Stimulated activated CD8-positive, alpha-beta memory T cell treated with anti-CD3 and anti-CD28 coated beads, Interleukin-2, amount 100 ng/mL, for 1 hour (primary cell): ENCODE measurements at places on chromosomes 5 and 9.

- DNase-seq: no peak
Measured at GRCh38 chr5:137738947-137739346, 3.1 kb upstream of the KLHL3 start.

- DNase-seq: no peak
Measured at GRCh38 chr9:88694625-88695024, 159.6 kb downstream of the NXNL2 start.

GRCh38 chr5:58868931-58869330, 286.1 kb downstream of the RAB3C start:
- no peak for DNase-seq

GRCh38 chr5:180216646-180217171, 7.7 kb upstream of the RASGEF1C start:
- DNase-seq: no peak

DNA sequence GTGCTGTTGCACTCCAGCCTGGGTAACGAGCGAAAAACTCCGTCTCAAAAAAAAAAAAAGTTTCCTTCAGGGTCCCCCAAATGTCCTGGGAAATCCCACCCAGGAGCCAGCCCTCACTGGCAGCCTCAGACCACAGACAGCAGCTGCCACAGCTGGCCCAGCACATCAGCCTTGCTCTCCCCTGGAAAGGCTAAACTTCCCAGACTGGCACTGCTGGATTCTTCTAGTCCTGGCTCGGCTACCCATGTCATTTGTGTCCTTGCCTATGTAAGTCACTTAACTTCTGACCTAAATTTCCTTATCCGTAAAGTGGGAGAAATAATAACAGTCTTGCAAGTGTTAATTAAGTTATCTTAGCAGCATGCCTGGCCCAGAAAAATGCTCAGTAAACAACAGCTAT, 8.6 kb upstream of the PRRC2B start:
- DNase-seq: no peak

GRCh38 chr9:5630081-5630507, 1.2 kb downstream of the RIC1 start:
- no peak for DNase-seq

- DNase-seq: no peak
Measured at GRCh38 chr9:128713941-128714573, 9.9 kb downstream of the ZDHHC12 start.

DNA sequence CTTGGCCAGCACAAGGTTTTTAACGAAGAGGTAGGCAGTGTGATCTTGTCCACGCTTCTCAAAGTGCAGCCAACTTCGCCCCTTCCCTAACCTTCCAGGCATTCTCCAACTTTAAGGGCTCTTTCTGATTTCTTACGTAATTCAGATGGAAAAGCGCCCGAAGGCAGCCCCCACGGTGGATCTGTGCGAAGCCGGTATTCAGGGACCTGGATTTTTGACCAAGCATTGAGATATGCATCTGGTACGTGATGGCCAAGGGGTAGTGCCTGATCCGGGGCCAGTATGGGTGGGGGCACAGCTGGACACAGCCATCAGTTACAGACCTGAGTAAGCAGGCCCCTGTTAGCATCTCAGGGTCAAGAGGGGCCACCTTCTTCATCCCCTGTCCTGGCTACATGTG, 80.0 kb downstream of the AMBP start:
- DNase-seq: no peak

- DNase-seq: no peak
Measured at GRCh38 chr5:8600843-8601242, 731.9 kb downstream of the MTRR start.

DNA sequence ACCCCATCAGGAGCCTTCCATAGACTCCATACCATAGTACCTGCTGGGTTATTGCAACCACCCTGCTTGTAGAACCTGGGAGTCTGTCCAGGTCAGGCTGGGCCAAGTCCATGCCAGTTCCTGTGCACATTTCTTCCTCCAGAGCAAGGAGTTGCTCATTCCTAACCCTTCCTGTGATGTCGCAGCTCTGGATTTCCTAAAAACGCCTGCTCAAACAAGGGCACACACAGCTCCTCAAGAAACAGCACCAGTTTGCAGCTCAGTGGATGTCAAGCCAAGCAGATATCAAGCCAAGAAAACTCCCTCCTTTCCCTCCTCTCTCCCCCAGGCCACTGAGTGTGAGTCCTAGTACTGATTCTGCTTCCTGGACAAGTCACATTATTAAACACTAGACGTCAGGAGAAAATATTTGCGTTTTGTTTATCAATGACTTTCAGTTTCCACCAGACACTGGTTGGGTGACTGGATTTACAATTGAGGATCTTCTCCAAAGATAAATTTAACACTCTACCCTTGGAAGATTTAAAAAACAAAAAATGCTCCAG, 59.6 kb downstream of the SLC1A1 start:
- no peak for DNase-seq

DNA sequence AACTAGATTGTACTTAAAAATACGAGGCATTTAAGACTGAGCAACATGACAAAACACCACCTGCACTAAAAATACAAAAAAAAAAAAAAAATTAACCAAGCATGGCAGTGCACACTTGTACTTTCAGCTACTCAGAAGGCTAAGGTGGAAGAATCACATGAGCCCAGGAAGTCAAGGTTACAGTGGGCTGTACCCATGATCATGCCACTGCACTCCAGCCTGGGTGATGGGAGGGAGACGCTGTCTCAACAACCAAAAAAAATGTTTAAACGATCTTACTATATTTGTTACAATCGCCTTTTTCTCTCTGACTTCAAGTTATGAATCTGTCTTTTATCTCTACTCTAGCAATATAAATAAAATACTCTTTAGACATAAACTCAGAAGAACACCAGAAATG, 1454.3 kb downstream of the MAT2B start:
- DNase-seq: no peak

- DNase-seq: no peak
Measured at GRCh38 chr5:165263536-165263935, 1758.1 kb downstream of the MAT2B start.

DNA sequence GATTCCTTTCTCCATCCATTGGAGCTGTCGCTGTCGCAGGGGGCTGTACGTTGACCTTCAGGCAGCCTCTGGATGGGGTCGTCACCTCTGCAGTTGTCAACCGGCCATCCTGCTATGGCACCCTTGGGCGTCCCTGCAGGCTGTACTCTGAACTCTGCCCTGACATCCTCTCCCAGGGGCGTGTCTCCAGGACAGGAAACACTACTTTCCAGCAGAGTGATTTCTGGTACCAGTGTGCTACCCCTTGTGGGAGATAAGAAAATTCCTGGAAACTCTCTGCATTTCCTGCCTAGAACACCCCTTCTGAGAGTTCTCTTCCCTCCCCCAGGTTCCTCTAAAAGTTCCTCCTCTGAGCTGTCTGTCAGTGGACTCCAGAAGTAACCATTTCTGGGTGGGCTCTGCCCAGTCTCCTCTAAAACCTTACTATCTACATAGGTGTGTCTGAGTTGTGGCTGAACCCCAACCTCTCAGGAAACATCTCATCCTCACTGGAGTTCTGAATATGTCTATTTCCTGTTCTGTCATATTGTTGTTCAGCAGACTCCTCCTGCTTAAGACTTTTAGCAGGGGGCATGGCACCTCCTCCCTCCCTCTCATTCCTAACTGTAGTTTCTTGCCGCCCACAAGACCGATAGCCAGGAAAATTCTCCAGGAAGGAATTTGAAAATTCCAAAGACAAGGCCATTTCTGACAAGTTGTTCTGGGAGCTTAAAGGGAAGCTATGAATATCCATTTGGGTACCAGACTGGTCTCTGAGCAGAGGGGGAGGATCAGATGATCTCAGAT, 145.3 kb upstream of the RASEF start:
- no peak for DNase-seq

DNA sequence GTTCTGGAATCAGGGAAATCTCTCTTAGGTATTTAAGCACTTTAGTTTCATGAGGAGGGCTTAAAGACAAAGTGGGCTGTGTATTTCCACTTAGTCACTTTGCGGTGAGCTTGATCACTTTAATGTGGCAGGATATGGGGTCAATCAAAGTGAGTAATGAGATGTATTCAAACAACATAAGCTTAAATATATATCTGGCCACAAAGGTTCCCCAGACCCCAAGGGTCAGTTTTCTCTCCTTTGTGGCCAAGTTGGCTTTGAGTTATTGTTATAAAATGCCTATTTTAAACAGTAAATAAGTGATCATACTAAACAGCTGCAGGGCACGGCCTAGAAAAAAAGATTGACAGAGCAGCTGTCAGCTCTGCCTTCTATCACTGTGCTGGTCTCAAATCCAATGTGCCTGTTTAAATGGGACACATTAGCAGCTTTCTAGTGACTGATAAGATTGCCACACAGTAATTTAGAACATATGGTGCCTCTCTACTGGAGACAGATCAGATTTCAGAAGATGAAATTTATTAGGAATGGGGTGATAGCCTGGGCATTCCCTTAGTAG, 363.9 kb downstream of the AGTPBP1 start:
- no peak for DNase-seq

DNA sequence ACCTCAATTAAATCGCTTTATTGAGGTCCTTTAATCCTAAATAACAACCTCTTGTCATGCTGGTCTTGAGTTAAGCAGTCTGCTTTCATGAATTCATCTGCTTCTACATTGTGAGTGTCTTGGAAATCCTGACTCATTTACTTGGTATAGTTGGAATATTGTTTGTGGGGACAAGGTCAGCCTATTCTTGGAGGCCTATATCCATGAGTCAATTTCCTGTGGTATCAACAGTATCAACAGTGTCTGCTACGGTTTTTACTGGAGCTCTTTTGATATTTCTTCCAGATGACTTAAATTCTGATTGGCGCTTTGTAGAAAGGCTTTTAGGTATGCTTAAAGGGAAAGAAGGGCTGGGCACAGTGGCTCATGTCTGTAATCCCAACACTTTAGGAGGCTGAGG, 71.2 kb upstream of the PARP8 start:
- no peak for DNase-seq

DNA sequence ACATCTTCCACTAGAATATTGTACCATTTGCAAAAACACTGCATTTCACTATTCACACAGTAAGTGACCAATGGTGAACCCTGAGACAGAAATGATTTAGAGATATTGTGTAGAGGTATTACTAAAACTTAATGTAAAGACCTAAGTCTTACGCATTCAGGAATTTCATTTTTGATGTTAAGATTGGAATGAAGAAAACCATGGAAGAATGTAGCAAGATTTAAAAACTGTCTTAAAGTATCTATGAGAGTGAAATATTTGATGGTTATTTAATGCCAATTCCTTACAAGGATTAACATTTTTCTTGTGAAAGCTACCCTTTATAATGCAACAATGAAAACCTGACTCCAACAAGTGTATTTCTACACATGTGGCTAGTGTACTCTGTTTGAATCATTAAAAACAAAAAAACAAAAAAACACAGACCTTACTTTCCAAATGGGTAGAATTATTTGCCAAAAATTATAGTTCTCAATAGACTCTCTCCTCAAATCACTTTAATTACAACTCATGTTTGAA, 172.0 kb downstream of the NNT start:
- no peak for DNase-seq

DNA sequence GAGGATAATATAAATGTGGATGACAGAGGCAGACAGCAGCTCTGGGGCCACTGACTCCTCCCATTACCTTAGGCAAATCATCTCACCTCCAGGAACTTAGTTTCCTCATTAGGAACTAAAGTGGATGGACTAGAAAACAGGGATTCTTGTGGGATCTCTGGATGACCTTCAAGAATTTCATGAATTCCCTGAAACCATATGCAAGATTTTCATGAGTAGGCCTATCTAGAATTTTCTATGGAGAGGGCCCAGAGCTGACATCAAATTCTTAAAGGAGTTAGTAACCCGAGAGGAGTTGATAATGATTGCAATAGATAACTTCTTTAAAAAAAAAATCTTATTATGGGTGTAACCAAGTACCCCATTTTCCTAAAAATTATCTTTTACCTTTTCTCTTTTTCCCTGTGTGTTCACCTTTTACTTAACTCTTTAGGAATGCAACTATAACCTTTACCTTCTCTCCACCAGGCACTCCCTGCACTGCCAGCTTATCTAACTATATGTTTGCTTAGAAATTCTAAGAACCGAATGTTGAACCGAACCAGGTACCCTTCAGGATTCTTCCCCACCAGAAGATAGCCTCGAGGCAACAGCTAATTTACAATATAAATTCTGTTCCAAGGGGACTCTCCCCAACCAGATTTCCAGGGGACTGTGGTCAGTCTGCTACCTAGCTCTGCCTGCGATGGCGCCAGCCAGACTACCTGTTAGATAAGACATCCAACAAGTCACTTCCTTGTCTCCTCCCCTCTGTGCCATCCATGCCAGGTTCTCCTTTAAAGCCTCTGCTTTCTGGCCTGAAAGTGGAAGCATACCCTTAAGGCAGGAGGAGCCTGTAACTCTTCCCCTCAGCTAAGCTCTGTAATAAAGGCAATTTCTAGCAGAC, 86.0 kb downstream of the GCNT4 start:
- no peak for DNase-seq

GRCh38 chr5:124806373-124807077, 60.1 kb upstream of the ZNF608 start:
- DNase-seq: no peak

DNA sequence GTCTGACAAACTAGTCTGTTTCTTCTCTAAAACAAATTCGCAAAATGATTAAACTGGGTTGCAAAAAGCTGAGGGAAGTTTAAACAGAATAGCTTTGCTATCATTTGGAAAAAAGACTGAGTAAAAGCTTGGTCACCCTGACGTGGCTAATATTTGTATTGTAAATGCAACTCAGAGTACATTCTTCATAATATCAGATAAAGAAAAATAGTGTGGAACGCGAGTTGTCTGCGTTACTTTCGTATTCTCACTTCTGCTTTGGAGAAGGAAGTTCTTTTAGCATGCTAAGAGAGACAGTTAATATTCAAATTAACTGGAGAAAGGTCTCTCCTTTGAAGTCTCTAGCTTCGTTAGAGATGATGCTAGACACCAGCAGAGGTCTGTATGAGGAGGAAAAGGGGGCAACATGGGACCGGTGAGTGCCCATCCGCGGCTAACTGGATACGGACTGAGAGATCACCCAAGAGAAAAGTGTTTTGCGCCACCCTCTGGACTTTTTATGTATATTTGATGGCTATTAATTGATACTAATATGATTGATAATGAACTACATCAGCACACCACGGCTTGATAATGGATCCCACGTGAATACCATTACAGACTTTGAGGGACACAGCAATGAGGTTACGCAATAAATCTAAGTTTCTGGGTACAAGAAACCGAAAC, 2.9 kb upstream of the CNTRL start:
- DNase-seq: peak; percentile 2

DNA sequence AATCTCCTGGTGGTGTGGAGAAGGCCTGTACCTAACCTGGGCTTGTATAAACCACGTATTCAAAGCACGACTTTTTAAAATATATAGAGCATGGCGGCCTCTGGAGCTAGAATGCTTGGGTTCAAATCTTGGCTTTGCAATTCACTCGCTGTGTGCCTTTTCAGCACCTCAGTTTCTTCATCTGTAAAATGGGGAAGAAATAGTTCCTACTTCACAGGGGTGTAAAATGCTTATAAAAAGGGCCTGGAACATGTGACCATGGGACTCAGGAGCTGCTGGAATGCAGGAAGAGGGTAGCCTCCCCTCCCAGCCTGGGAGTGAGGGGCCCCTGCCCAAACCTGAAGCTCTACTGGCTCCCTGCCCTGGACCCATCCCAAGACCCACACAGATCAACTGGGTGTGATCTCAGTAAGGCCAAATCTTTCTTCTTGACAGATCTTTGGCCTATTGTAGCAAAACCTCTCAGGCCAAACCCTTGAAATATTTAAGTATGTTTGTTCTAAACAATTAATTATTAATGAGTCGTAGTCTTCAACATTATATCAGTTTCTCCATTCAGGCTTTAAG, 269.0 kb downstream of the ZSWIM6 start:
- no peak for DNase-seq

- DNase-seq: no peak
Measured at GRCh38 chr5:178793151-178793550, 62.7 kb upstream of the ZNF354A start.
